ENCODE measurements at places on chromosomes 13 and 19.

DNA sequence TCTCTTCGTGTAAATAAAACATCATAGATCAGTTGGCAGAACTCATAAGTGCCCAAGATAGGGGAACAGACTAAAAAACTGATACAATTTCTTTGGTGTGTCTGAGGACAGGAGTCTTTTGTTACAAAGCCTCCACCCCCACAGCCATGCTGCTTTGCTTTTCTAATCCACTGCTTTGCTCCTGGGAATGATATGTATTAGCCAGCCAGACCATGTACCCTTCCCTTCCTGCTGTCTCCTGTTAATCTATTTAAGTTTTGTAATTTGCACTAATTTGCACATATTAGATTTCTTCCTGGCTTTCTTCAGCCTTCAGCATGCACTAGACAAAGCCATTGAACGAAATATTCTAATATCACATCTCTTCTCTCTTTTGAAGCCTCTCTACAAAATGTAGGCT lies 130.5 kb downstream of the MAB21L1 start:
- no peak for DNase-seq

GRCh38 chr19:53158119-53158656 lies 665 bp downstream of the ZNF347 start:
- no peak for DNase-seq

DNA sequence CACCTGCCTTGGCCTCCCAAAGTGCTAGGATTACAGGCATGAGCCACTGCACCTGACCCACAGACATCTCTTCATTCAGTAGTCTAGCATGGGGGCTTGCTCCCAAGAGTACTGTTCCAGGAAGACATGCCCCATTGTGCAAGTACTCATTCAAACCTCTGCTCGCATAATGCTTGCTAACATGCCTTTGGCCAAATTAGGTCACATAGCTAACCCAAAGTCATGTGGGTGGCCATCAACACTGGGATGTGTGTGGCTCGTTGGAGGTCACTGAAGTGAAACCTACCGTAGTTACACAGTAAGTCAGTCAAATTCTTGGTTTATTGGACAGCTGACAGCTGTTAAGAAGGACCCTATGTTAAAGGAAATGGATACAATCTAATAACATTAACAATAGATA lies 20.3 kb downstream of the RFXAP start:
- DNase-seq, result no peak

DNA sequence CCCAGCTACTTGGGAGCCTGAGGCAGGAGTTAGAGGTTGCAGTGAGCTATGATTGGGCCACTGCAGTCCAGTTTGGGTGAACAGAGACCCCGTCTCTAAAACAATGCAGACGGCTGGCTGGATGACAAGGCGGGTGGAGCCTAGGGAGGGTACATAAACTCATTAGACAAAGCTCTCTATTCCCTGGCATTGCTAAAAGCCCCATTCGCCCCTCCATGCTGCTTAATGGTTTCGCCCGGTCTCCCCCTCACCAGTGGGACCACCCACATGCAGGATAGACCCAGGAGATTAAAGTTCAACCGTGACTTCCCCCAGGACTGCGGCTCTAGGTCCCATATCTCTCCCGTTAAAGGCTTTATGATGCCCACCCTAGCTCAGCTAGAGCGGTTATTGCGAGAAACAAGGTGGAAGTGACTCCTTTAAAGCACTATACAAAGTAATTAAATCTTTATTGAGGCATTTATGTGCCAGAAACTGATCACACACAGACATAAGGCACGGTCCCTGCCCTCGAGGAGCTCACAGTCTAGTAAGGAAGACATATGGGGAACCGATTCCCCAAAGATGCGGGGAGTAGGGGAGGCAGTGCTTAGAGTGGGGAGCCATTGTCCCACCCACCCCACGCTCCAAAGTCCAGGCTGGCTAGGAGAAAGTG lies 4.9 kb downstream of the LYPD3 start:
- no peak for DNase-seq

- no peak for DNase-seq
Measured at GRCh38 chr13:23671897-23672296, 101.7 kb downstream of the TNFRSF19 start.

DNA sequence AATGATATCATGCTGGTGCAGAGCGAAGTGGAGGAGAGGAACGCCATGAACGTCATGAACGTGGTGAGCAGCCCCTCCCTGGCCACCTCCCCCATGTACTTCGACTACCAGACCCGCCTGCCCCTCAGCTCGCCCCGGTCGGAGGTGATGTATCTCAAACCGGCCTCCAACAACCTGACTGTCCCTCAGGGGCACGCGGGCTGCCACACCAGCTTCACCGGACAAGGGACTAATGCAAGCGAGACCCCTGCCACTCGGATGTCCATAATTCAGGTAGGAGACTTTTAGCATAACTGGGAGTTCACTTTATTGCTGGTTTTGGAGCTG lies 3.3 kb downstream of the PCDH17 start:
- DNase-seq, result no peak

- DNase-seq, result no peak
Measured at GRCh38 chr13:87208636-87209035, 462.5 kb upstream of the SLITRK5 start.

DNA sequence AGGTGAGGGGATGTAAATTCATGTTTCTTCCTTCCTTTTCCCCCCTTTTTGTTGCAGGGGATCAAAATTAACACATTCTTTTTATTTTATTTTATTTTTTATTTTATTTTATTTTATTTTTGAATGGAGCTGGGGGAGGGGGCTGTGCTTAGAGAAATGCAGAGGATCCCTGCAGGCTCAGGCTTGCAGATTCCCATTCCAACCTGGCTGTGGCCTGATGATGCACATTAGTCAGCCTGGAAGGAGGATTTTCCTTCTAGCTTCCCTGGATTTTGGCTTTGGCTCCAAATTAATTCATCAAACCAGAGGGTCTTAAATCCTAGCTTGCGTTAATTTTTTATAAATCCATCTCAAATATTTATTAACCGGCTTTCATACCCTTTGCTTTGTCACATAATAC lies 67.0 kb downstream of the FREM2 start:
- DNase-seq, result no peak

DNA sequence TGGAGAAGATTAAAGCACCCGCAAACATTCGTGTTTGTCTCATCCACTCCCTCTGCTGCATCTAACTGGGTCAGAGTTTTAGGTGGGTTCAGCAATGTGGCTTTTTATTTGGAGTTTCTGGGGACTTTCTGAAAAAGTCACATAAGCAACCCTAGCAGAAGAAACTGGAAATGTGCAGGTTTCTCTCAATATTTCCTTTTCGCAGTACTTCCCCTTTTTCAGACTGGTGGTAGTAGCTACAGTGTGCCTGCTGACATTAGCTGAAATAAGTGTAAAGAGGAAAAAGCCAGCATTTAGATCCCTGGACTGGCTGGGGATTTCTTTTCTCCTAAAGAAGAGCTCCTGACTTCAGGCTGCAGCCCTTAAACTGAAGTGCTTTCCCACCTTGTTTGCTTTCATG lies 15.9 kb upstream of the OLFM4 start:
- DNase-seq, result no peak

- no peak for DNase-seq
Measured at GRCh38 chr13:23488442-23488841, 54.9 kb upstream of the SACS start.

GRCh38 chr19:7862413-7862951 lies 11.7 kb downstream of the PRR36 start:
- DNase-seq, result no peak

GRCh38 chr19:3478409-3479176 lies 1.7 kb downstream of the SMIM24 start:
- DNase-seq, result no peak

GRCh38 chr13:76828316-76828741 lies 57.9 kb downstream of the KCTD12 start:
- DNase-seq, result no peak

DNA sequence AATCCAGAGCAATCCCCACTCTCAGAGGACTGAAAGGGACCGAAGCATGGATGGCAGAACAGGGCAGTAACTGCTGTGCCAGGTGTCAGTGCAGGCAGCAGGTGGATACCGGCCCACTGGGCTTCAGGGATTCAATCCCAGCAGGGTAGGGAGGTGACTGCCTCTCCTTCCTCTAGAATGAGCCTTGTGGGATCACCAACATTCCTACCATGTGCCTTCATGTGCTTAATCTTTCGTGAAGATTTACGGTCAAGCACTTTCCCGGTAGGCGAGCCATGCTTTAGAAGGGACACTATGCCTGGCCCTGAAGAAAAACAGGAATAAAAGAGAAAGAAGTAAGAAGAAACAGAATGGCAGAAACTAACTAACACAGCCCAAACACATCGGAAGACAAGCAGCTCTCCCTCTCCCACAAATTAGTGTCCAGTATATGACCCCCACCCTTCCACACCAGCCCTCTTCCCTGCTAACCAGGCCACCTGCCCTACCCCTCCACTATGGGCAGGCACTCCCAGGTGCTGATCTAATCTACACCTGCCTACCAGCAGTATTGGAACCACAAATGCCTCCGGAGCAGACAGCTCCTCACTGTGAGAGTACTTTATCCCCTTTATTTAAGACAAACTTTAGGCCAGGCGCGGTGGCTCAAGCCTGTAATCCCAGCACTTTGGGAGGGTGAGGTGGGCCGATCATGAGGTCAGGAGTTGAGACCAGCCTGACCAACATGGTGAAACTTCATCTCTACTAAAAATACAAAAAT lies 162.5 kb downstream of the NUFIP1 start:
- no peak for DNase-seq

DNA sequence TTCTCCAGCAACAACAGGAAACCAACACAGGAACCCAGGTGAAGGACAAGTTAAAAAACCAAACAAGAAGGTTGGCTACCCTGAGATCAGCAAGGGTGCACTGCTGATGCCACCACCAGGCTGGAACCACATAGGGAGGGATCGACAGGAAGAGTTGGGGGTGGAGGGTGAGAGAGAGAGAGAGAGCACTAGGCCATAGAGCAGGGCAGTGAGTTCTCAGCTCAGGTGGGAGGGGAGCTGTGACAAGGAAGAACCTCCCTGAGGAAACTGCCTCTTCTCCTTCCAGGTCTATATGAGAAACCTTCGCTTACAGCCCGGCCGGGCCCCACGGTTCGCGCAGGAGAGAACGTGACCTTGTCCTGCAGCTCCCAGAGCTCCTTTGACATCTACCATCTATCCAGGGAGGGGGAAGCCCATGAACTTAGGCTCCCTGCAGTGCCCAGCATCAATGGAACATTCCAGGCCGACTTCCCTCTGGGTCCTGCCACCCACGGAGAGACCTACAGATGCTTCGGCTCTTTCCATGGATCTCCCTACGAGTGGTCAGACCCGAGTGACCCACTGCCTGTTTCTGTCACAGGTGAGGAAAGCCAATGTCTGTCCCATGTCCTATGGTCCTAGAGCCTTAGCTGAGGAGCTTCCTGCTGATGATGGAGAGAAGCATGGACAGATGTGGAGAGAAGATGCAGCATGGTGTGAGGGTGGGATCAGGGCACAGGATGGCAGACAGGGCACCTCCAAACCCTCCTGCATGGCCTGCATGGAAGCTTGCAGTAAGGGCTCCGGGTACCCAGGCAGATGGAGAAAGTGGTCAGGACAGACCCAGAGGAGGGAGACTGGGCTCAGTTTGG lies 2.5 kb downstream of the KIR2DL4 start:
- no peak for DNase-seq

DNA sequence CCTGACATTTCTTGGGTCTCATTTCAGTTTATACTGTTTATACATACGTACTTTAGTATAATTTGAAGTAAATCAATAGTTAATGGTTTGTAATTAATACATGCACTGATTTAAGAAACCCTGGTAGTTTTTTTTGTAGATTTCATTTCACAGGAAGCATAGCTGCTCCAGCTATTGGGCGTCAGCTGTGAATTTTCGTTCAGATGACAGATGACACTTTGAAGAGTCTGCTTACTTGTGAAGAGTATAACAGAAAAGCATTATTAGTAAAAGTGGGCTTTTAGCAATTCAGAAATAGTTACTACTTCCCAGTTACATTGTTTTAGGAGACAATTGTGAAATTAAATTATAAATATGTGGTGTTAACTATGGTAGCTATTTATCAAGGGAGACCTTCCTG lies 44.4 kb downstream of the METTL21C start:
- DNase-seq, result no peak

DNA sequence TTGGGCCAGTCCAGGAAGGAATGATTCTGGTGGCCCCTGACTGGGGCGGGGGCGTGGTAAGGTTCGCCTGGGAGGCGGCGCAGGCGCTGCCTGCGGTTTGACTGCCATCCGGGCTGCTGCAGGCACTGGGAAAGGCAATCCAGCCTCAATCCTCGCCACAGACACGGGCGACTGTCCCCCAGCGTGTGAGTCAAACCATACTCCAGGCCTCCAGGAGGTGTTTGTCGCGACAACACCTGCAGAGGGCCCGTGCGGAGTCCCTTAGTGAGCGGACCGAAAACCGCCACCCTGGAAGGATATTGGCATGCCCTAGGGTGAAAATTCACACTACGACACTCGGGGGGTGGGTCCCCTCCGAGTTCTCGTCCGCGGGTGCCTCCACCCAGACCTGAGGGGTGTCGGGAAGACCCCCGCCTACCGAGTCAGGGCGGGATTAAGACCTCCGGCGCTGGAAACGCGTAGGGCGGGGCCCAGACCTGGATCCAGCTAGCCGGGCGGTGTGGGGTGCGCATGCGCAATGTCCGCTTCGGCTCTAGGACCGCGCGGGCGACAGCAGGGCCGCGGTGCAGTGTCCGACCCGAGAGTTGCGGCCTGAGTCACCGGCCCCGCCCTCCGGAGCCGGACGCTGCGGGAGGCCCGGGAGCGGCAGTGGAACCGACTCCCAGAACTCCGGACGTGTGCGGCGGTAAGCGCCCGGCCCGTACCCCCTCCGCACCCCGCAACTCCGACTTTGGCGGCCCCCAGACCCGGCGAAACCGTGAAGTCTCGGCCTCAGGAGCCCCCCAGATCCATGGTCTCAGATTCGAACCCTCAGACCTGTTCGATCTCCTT lies at the start of gene CAPNS1:
TSS of gene CAPNS1 (plus strand) at position 594 of the 831 bp plus-strand sequence. CDS start 946 bp downstream, outside the sequence.
- no peak for DNase-seq

DNA sequence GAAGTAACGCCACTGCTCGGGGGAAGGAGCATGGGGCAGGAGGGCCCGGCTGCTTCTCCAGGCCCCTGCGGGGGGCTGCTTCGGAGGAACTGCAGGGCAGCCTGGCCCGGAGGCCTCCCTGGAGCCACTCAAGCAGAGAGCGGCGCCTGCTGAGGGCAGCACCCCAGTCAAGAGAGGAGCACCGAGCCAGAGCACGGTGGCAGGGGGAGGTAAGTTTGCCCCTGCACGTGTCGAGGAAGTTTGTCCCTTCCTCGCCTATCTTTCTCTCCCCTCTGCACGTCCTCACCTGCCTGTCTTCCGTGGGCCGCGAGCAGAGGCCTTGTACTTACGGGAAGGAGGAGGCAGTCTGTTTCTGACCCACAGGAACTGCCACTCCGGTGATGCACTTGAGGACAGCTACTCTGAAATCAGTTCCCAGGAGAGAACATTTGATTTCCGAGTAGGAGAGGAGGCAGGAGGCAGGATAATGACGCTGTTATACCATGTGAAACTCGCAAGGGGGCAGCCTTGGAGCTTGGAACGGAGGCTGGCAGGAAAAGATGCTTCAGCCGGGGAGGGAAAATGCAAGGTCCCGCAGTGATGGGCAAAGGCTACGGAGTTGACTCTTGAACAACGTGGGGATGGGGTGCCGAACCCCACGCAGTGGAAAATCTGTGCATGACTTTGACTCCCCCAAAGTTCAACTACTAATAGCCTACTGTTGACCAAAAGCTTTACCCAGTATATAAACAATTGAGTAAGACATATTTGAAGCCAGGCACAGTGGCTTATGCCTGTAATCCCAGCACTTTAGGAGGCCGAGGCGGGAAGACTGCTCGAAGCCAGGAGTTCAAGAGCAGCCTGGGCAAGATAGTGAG lies 5.0 kb downstream of the FFAR1 start:
- no peak for DNase-seq

Measured in SK-N-MC (cell line).